ENCODE measurements at places on chromosomes 5 and 9.

DNA sequence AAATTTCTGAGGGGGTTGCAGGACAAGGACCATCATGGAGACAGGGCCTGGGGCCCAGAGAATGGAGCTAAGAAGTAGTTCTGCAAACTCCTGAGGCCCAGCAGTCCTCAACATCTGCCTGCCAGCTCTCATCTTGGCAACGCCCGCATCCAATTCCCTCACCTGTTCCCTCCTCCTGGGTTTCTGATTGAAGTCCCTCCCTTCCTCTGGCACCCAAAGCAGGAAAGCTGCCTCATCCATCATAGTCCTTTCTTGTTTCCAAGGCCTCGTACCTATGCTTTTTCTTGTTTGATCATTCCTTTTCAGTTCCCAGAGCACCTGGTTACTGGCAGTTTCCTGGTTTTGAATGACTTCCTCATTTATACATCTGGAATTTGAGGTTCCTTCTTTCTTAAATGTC is 181.3 kb downstream of the NR2F1-AS1 start:
- no peak for DNase-seq

DNA sequence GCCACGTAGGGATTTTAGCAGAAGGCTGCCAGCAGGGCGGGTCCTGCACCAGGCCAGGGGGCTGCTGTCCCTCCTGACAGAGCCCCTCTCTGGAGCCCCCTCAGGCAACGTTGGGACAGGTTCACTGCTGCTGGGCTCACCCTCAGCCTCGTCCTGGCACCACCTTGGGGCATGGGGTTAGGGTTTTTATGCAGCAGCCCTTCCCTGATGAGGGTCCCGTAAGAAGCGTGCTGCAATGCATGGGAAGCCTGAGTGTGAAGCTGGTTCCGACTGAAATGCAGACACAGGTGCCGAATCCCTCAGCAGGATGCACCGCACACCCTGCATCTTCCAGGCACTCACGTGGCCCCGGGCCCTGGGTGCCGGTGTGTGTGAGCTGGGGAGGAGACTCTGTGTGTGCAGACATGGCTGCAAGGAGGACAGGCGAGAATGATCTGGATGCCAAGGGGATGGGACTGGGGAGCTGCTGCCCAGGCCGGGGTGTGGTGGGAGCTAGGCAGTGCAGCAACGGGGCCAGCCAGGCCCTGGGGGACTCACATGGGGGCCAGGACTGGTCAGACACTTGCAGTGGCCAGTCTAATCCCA is 27.1 kb downstream of the ZDHHC11B start:
- no peak for DNase-seq

GRCh38 chr5:93343570-93343969 is 237.4 kb downstream of the NR2F1-AS1 start:
- DNase-seq: no peak

DNA sequence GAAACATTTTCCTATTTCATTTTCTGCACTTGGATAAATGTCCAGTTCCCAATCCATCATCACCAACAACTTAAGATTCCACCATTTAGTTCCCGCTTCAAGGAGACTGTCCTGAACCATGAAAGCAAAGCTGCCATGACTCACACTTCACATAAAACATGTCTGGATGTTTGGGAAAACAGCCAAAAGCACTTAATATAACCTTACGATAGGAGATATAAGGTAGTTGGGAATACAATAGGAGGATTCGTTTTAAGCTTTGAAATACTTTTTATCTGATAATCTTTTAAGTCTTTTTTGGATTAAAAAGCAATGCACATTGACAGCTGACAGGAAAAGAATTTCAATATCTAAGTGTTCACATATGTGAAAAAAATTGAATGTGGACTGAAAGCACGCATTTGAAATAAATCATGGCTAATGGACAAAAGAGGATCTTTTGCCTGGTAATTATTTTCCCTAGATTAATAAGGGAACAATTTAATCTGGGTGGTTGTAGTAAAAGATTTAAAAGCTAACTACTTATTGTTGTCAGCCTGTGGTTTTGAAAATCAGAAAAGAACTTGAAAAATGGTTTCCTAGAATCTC is 17.3 kb upstream of the TGFBI start:
- no peak for DNase-seq

- DNase-seq: no peak
These were observed 101.6 kb downstream of the RFK start for GRCh38 chr9:76292658-76293057.

DNA sequence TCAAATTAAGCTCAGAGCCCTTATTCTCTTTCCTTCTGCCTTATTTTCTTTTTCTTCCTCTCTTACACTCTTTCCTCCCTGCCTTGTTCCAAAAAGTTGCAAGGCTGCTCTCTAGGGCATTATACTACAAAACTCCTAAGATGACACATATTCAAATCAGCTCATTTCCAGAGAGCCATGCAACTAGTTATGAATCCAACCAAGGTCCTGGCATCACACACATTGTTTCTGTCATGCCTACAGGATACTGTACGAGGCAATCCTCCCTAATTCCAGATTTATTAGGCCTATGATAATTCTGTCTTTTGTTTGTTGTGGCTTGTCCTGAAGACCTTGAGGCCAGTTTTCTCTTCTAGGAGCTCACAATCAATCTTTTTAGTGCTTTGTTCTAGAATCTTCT is 87.0 kb upstream of the TBCA start:
- no peak for DNase-seq

- peak; percentile 75 for DNase-seq
These were observed 11.2 kb downstream of the MSANTD3 start for GRCh38 chr9:100437860-100438805.

GRCh38 chr5:160921-161802 is 30.1 kb upstream of the LRRC14B start:
- no peak for DNase-seq

DNA sequence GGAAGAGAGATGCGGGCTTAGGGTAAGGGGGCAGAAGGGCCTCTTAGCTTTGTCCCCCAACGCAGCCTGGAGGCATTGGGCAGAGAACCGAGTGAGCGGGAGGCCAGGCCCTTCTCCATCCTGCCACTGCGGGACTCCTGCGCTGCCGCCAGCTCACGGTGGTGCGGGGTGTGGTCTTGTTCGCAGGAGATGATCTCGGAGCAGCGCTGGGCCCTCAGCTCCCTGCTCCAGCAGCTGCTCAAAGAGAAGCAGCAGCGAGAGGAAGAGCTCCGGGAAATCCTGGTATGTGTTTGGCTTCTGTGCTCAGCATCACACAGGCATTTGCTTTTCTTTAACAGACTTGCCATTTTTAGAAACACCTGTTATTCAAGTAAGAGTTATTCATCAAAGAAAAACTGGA is 41.3 kb downstream of the LRSAM1 start:
- no peak for DNase-seq

DNA sequence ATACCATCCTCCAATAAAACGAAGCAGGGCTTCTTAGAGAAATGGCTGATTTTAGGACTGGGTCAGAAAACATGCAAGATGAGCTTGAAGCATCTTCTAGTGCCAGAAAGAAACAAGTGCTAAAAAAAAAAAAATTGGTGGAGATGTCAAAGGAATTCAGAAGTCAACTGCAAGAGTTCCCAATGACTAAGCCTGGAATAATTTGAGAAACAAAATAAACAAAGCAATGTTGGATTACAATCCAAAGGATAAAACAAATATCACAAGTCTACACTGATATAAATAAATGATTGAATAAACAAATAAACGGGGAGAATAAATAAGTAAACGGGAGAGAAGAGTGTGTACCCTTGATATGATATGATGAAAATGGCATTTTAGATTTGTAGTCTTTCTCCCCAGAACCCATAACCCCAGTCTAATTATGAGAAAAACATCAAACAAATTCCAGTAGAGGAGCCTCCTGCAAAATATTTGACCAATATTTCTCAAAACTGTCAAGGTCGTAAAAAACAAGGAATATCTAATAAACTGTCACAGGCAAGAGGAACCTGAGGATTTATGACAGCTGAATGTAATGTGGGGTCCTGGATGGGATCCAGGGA is 63.5 kb upstream of the CCL21 start:
- DNase-seq: no peak

GRCh38 chr9:97768746-97769145 is 71.6 kb upstream of the XPA start:
- no peak for DNase-seq

DNA sequence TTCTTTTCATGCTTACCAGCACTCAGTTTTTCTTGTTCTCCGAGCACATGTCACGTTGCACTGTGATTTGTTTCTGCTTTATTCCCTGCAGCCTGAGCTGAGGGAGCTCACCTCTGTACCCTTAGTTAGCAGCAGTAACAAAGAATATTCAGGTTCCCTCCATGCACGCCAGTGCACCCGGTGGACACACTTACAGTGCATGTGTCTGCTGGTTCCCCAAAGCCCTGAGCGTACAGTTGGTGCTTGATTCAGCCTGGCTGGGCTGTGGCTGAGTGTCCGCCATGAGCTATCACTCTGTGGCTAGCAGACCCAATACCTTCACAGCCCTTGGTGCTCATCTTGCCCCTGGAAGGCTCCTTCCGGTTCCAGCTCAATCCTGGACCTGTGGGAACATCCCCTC is 93.5 kb downstream of the MVB12B start:
- no peak for DNase-seq

DNA sequence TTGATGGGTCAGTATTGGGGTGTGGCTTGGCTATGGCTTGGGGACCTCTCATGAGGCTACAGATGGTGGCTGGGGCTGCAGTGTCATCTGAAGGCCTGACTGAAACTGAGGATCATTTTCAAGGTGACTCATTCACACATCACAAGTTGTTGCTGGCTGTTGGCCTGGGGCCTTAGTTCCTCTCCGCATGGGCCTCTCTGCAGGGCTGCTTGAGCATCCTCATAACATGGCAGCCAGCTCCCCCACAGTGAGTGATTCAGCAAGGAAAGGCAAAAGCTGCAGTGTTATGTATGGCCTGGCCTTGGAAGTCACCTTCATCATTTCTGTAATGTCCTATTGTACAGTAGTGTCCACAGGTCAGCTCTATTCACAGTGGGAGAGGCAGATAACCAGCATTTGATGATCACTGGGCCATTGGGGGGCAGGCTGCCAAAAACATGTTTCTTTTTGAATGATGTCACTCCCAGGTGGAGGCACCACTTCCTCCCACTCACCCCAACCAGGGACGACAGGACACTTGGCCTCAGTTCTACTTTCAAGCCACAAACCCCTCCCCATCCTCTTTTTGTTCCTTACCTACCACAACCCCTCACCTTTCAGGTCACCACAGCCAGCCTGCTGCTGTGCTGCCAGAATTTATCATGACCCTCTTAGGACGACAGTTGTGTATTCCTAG is 14.4 kb downstream of the FGD3 start:
- DNase-seq: no peak

DNA sequence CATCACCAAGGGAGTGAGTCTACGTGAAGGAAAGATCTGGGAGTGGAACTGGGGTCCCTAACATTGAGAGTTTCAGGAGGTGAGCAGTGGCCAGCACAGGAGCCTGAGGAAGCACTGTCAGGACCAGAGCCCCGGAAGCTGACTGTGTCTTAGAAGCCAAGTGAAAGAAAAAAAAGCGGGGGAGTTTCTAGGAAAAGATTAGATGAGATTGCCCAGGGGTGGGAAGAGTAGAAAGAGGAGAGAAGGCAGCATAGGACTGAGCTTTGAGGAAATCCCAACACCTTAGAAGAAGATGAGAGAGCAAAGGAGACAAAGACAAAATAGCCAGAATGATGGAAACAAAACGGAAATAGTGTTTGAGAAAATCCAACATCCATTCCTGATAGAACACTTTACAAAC is 37.0 kb upstream of the LRRTM2 start:
- DNase-seq: no peak

- no peak for DNase-seq
These were observed 77.2 kb downstream of the ADAMTS16 start for GRCh38 chr5:5217371-5217770.

- no peak for DNase-seq
These were observed 108.2 kb downstream of the AUH start for GRCh38 chr9:91253488-91253887.

GRCh38 chr5:138033386-138033808 is 518 bp upstream of the FAM13B start:
- DNase-seq: peak; percentile 16

DNA sequence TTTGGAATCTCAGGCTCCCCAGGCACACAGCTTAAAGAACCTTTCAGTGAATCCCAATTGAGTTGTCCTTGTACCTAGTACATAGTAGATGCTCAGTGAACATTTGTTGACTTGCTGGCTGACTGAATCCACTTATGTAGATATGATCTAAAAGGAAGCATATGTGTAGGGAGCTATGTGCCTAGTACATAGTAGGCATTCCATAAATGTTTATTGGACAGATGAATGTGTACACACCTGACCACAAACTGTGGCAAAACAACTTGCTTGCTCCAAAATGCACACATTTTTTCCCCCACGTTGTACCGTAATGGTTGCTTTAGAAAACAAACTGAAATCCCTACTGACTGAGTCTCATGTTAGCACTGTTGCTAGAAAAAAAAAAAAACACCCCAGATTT is 80.2 kb upstream of the IL12B start:
- DNase-seq: no peak

GRCh38 chr9:134007150-134007549 is 15.0 kb upstream of the VAV2 start:
- DNase-seq: no peak

GRCh38 chr5:147898875-147899401 is 7.4 kb downstream of the C5orf46 start:
- DNase-seq: no peak

DNA sequence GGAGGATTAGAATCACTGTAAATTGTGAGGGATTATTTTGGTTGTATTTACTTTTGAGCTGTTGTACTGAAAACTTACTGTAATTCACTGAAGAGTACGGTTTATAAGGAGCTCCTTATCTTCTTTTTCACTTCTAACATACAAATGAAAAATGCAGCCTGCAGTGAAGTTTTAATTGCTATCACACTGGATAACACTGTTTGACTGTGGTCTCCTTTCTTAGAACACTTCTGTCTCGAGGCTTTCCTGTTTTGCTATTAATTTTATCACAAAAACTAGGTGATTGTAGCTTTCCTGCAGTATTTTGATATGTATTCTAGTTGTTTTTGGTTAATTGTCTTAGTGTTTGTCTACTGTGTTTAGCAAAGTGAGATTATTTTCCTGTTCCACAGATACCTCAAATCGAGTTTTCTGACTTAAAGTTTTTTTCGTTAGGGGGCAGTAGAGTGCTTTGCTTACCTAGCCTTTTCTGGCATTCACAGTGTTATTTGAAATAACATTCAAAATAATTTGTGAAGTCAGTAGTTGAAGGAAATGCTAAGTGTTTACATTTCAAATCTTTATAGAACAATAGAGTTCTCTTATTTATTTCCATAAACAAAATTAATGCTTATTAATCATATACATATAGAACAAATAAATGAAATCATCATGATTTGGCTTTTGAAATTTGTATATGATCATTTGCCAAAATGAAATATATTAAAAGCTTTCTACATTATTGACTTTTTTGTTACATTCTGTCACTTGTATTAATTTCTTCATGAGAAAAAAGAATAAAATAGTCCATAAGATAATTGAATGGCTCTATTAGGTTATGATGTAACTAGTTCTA is 52.9 kb downstream of the COMMD10 start:
- DNase-seq: peak; percentile 9

- DNase-seq: no peak
These were observed 726.4 kb upstream of the GRAMD2B start for GRCh38 chr5:125696762-125697161.
